Thoracic aorta (tissue), 2 donors: ENCODE measurements at places on chromosomes 2 and 18. TPM values are rescaled to one million over a fixed set of nuclear protein-coding genes. Genes with fewer than 3 reads are reported as not detected.

- H3K4me3 ChIP-seq: no peak overlapping the region
- no peaks in the 10 kb centered on the region for H3K27me3 ChIP-seq
- DNase-seq: no peak
- H3K36me3 ChIP-seq: no peaks in the 10 kb centered on the region
- peaks cover 9% of the 10 kb centered on the region for H3K4me1 ChIP-seq
Measured at GRCh38 chr2:30293303-30293921, 62.1 kb downstream of the LBH start.

DNA sequence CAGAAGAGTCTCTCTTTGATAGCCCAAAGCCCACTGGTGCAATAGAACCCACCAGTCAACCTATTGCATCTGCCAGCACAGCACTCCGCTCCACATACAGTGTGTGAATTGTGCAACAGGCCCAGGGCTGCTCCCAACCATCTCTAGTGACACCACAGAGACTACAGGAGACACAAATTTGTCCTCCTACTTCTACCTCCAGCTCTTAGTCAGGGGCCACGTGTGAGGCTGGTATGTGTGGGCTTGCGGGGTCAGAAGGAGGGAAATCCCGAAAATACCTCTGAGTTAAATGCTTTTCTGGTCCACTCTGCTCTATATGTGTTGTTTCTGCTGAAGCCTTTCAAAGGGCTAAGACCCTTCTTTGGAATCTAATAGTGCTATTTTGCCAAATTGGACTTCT is 18.0 kb downstream of the DGUOK start:
- H3K27ac ChIP-seq: no peak overlapping the region
- H3K36me3 ChIP-seq: peaks cover 26% of the 10 kb centered on the region
- DNase-seq: no peak
- no peaks in the 10 kb centered on the region for H3K27me3 ChIP-seq
- no peak overlapping the region for H3K4me3 ChIP-seq
- H3K4me1 ChIP-seq: no peaks in the 10 kb centered on the region

DNA sequence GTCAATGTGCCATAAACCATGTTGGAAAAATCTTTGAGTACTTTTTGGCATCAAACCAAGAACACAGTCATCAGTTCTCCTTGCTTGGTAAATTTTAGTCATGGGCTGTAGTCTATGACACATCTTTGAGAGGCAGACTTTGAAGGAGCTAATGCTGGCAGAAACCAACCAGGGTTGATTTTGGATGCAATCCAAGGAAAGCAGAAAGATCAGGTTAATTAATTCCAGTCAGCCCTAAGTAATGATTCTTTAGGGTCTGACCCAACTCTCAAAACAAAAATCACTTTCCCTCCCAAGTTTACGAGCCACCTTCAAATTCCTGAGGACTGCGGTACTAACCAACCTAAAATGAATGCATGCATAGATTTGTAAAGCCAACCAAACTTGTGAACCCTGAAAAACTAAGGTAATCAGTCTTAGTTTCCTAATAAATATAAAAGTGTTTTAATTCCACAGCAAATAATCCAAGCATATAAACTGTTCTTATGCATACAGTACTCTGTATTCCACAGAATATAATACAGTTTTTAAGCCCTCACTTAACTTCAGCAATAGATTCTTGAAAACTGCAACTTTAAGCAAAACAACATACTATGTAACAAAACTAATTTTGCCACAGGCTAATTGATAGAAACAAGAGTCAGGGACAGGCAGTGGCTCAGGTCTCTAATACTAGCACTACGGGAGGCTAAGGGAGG is 22.0 kb downstream of the AP1S3 start:
- no peak for DNase-seq
- H3K27ac ChIP-seq: no peak overlapping the region
- H3K36me3 ChIP-seq: no peaks in the 10 kb centered on the region
- no peak overlapping the region for H3K4me3 ChIP-seq
- H3K27me3 ChIP-seq: no peaks in the 10 kb centered on the region

The DIS3L2 gene
- 26.4 TPM for total RNA-seq

The ZC3H15 gene
- total RNA-seq: 39.9 TPM
